ENCODE measurements at places on chromosomes 12 and 14.

GRCh38 chr12:12506496-12506890 lies 56.2 kb downstream of the DUSP16 start:
- DNase-seq: no peak

GRCh38 chr14:23167116-23167847 lies 16.2 kb downstream of the SLC7A8 start:
- DNase-seq: no peak

- no peak for DNase-seq
Measured at GRCh38 chr14:52380294-52380693, 66.2 kb downstream of the PTGER2 start.

DNA sequence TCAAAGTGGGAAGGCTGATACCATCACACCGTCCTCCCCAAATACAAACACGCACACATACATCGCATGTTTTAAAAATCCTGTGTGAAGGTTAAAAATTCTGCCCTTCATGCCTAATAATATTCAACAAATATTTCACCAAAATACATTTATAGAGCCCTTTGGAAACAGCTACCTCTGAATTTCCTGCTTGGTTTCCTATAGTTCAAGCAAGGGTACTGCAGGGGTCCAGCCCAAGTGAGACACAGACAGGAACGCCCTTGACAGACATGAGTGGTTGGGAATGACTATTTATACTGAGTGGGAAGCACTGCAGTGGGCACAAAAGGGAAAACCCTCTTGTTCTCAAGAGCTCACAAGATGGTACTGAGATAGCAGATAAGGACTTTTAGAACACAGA lies 51.0 kb downstream of the ST8SIA1 start:
- no peak for DNase-seq

- DNase-seq: no peak
Measured at GRCh38 chr12:107415071-107415470, 270.5 kb upstream of the PWP1 start.

DNA sequence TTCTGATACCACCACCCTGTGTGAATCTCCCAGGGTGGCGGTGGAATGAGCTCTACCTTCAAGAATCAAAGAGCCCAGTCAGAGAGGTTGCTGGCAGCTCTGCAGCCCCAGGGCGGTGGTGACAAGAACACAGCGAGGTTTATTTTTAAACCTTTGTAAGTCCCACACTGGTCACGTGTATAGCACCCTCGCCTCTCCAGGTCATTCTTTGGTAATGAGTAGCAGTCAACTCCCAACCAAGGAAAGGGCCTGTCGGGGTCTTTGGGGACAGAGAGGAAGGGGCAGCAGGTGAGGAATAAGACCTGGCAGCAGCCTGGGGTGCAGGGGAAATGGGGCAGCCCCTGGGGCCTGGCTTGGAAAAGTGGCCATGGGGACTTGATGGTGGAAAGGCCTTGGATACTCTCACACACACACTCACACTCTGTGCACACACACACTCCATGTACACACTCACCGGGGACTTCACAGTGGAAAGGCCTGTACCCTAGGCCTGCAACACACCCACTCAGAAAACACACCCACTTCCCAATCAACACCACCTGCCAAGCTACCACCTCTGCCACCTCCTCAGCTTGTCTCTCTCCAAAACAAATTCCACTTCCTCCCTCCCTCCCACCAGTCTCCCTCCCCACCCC lies 178.6 kb downstream of the DPF3 start:
- DNase-seq: no peak

GRCh38 chr12:388541-389141 lies 479 bp downstream of the KDM5A start:
- peak; percentile 28 for DNase-seq

GRCh38 chr12:46177837-46178608 lies 90.8 kb downstream of the SLC38A1 start:
- DNase-seq: no peak

- DNase-seq: no peak
Measured at GRCh38 chr14:92362781-92363235, 39.8 kb downstream of the SLC24A4 start.

DNA sequence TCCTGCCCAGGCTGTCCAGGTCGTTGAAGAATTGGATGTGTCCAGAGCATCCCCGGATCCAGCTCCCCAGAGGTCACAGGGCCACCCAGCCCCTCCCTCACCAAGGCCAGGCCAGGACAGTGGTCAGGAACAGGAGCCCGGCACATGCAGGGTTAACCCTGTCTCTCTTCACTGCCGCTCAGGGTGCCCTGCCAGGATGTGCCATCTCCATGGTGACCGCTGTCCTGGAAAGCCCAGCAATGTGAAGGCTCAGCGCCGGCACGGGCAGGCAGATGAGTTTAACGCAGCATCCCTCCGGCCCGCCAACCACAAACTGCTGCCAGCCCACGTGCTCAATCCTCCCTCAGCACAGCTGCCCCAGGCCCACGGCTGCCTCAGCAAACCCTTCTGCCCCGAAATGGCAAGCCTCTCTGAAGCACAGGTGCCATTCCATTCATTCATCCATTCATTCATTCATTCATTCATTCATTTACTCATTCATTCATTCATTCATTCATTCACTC lies 4.4 kb downstream of the TMEM179 start:
- no peak for DNase-seq

GRCh38 chr14:105526776-105527380 lies 495 bp downstream of the TMEM121 start:
- DNase-seq: no peak

- no peak for DNase-seq
Measured at GRCh38 chr14:104917116-104917515, 7.6 kb upstream of the PLD4 start.

GRCh38 chr14:104240434-104241157 lies 102.2 kb downstream of the KIF26A start:
- DNase-seq: no peak

DNA sequence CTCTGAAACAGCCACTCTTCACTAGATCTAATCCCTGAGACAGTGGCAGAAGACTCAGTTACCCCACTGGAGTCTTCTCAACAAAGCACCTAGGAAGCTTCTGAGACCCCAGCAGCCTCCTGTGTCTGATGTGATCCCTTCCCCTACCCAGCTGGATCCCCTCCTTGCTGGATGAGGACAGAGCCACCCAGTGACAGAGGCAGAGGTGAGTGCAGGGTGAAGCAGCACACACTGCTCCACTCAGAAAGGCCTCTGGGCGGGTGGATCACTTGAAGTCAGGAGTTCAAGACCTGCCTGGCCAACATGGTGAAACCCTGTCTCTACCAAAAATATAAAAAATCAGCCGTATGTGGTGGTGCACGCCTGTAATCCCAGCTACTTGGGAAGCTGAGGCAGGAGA lies 2.7 kb downstream of the SPRYD3 start:
- no peak for DNase-seq

GRCh38 chr14:95508377-95508776 lies 8.1 kb downstream of the SYNE3 start:
- no peak for DNase-seq

DNA sequence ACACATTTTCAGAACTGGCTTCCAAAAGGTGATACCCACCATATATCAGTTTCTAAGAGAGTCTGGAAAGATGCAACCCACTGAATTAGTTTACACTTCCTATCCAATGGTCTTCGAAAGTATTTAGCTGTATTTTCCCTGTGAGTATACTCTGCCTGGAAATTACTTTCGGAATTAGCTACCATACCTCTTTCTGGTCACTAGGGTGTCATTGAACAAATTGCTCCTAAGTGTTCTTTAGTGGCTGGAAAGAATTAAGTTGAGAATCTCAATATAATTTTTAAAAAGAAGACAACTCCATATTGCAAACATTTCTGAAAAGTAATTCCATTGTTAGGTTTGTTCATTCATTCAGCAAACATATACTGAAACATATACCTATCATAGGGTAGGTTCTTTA lies 283.1 kb upstream of the SSTR1 start:
- no peak for DNase-seq

GRCh38 chr12:50256761-50257160 lies 26.6 kb downstream of the LIMA1 start:
- no peak for DNase-seq

DNA sequence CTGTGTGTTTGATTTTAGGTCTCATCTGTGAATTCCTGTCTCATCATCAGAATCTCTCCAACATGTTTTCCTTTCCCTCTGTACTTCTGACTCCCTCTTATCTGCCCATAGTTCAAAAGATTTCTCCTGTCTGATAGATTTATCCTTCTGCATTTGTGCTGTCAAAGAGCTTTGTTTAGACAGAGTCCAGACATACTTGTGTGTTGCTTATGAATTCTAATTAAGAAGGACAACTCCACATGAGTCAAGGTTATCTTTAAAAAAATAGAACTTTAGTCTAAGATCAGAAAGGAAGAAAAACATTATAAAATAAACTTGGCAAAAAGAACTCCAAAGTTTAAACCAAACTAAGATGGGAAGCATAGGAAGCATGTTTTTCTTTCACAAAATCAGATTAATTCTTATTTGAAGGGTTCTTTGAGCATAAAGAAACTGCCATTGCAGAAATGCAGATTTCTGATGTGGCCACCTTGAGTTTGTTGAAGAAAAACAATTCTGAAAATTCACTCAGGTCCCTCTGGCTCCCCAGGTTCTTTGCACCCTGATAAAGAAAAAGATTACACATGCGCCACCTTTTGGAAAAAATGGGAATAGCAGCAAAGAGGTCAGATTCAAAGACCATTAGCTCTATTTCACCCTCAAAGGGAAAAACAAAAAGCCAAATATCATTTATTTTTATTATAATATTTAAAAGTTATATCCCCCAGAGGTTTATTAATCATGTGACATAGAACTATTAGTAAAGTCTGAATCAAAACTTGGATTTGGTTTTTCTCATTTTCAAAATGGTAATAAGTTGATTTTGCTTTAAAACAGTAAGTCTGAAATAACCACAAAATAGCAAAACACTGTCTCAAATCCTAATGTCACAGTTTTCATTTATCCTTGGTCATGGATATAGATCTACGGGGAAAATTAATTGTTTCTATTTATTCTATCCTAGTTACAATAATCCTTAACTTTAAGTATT lies 143.7 kb upstream of the DCN start:
- DNase-seq: no peak

GRCh38 chr12:2332236-2332635 lies 279.4 kb downstream of the CACNA1C start:
- DNase-seq: no peak

DNA sequence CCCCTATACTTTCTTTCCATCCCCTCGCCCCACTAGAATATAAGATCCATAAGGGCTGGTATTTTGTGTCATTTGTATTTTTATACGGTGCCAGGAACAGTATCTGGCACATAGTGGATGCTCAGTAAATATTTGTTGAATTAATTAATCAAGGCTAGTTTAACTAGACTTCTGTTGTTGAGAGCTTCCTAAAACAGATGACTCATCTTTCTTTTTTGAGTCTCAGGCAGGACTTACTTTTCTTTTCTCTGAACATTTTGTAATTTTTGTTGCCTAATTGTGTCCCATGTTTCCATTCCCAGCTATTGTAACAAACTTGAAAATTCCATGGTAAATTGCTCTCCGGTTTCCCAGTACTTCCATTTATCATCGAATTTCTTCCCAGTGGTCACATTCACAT lies 16.7 kb downstream of the STK38L start:
- no peak for DNase-seq

DNA sequence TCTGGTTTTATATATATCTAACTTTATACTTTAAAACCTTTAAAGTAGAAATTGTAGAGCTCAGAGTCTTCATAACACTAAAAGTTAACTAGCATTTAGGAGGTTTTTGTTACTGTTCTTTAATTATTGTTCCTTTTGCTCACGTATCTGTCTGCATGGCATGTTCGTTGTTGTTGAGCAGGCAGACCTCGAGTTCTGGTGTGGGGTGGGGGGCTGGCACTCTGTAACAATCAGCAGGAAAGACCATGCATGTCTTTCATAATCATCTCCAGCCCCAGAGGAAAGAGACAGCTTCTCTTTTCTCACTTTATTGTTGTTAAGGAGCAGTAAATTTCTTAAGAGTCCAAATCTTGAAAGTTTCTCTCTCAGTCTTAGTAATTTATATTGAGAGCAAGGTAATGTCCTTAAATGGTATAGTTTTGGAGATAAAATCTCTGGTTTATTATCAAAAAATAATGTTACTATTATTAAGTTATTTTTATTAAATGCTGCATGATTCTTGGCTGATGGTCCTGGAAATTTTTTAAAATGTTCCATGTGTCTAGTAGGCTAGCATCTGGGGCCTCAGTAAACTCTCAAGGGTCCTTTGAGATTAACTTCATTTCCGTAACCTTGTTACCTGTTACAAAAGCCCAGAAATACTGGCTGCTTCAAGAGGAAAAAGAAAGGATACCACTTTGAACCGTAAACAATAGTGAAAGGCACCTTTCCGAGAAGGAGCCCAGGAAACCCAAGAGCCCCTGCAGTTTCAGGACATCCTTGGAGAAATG lies 30.3 kb downstream of the CKB start:
- no peak for DNase-seq

DNA sequence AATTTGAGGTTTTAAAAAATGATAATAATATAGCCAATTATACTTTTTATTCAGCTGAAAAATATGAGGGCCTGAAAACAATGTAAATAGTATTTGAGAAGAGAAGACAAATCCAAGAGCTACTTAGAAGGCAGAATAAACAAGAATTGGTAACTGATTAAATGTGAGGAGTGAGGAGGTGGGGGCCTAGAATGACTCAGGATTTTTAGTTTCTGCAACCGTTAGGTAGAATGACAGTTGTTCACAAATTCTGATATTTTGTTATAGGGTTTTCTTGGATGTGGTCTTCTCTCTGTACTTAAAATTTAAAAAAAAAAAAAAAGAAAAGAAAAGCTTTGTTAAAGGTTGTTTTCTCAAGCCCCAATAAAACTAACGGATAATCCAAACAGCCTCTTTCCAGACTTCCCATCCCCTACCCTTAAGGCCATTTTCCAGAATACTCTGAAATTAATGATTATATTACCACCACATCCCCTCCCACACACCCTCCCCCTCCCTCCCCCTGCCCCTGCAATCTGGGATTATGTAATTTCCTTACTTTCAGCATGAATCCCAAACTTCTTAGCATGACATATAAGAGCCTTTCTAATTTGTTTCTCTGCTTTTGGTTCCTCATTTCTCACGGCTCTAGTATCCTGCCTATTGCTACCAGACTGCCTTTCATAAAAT lies 50.4 kb downstream of the LRP6 start:
- DNase-seq: no peak

DNA sequence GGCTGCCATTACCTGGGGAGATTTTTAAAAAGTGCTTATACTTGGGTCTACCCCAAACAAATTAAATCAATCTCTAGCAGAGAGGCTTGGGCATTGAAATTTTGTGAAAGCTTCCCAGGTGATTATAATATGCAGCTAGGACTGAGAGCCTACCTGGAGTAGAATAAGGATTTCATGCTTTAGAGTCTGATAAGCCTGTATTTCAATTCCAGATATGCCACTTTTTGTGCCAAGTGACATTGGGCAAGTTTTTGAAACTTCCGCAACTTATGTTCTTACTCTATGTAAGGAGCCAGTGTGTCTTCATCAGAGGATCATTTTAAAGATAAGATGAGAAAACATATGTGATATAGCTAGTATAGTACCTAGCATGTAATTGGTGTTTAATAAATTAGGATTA lies 159.8 kb upstream of the LRIG3 start:
- no peak for DNase-seq

DNA sequence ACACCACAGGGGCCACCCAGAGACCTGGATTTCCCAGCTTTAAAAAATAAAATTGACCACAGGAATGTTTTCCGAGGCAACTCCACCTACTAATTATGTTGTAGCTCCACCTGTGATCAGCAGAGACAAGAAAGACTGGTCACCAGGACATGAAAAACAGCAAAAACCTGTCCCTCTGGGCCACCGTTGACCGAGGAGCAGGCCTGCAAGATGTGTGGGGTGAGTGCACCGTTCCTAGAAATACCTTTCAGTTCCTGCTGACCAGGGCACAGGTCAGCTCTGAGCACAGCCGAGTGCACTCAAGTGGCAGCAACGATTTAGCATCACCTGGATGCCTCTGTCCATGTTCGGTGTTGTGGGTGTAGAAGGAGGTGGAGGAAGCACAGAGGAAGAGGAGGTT lies 16.9 kb downstream of the FZD10 start:
- DNase-seq: no peak

Measured in stimulated activated CD4-positive, alpha-beta T cell treated with anti-CD3 and anti-CD28 coated beads, Interleukin-15, amount 100 ng/mL, for 1 hour (primary cell).